ENCODE measurements at places on chromosomes 13 and 19.

GRCh38 chr13:47250146-47250545, 353.3 kb upstream of the HTR2A start:
- no peak for DNase-seq

DNA sequence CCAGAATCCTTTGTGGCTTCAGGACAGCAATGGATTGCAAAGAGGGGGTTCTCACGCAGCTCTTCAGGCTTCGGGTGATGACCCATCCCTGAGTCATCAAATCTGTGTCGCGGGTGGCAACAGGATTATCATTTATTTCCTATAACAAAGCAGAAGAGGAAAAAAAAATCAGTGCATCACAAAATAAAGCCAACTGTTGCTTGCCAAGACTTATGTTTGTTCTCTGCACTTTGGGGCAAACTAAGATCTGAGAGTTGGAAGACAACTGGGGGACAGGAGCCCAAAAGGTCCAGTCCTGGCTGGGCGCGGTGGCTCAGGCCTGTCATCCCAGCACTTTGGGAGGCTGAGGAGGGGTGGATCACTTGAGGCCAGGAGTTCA, 6.4 kb downstream of the GNA15 start:
- peak; percentile 89 for DNase-seq

DNA sequence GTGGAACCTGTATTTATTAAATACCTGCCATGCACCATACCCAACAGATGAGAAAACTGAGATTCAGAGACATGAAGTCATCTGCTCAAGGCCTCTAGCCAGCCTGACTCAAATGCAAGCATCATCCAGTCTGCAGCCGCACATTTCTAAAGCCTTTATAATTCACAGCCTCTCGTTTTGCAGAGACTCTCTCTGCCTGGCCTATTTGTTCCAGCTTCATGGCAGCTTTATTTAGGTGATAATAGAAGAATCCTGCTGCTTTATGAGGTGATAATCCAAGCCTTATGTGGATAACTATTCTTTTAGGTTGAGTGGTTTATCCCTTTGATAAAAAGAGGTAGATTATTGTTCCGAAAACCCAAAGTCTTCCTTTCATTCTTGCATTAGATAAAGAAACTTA, 58.4 kb downstream of the OXGR1 start:
- no peak for DNase-seq

DNA sequence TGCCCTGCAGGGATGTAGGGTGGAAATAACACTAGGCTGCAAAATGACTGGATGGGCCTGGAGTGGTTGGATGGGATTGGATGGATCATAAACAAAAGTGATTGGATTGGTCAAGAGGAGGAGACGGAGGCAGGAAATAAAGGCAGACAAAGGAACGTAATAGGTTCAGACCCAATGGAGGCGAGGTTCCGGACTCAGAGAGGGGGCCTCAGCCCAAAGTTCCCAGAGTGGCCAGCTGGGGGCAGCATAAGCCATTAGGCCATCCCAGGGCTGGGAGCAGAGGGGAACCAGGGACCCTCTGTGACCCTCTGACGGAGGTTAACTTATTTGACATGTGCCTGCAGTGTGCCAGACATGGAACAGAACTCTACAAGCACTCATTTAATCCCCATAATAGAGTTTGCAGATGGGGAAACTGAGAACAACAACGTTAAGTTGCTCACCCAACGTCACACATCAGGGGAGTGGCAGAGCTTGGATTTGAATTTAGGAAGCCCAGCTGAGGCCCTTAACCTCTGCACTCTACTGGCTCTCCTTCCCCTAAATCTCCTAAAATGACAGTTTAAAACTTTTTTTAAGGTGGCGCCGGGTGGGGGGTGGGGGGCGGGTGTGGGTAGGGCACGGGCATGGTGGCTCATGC, 15.3 kb upstream of the MAP1S start:
- DNase-seq, result peak; percentile 65

DNA sequence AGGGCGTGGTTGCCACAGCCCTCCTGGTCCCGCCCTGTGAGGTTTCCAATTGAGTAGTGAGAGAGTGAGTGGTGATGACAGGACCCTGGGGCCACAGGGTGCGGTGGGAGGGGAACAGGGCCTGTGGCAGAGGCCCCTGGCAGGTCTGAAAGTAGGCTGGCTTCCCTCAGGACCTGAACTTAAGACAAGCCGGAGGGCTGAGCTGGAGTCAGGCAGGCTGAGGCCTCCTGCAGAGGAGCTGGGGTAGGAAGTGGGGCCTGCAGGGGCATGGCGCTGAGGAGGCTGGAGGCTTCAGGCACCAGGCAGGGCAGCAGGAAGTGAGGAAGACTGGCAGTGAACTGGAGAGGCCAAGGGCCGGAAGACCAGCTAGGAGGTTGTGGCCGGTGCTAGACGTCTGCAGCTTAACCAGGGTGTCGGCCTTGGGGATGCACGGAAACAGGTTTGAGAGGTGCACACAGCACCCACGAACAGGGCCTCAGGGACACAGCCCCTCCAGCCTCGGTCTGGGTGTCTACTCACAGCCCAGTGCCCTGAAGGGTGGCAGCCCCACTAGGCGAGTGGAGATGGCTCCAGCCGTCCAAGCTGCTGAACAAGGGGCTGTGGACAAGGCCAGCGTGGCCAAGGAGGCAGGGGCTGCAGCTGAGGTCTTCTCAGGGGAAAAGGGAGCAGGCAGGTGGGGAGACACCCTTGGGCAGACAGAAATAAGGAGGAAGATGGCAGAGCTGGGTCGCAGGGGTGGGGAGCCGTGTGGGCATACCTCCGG, 17.8 kb downstream of the POP4 start:
- no peak for DNase-seq

GRCh38 chr13:82772816-82773215, 1109.5 kb downstream of the SLITRK1 start:
- DNase-seq, result peak; percentile 42

DNA sequence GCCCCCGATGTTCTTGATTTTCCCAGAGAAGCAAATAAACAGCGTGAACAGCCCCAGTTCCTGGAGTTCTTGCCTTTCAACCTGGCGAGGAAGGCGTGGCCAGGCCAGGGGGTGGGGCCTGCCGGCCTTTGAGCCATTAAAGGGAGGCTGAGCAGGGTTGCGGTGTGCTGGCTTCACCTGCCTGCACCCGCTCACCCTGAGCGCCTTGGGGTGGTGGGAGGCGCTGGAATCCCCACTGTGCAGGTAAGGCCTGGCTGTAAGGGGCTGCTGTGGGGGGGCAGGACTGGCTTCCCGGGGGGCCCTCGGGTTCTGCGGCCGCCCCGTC, 2.7 kb upstream of the MISP start:
- DNase-seq, result no peak

- DNase-seq, result peak; percentile 64
Measured at GRCh38 chr19:9836021-9836420, 903 bp downstream of the PIN1 start.

DNA sequence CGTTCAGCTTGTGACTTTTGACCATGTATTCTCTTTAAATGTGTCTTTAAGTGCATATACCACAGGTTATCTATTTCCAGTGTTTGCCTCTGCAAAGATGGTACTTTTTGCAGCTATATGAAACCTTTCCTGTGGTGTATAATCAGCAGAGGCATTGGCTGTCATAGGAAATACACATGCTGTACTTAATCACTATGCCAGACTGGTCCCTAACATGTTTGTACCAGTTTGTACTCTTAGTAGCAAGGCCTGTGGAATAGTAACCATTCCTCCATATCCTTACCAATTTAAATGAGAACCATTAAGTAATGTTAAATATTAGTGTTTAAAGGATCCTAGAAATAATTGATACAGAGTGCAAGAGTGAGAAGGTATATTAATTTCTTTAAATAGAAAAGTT, 69.8 kb downstream of the CDK8 start:
- DNase-seq, result no peak

Measured in EH (cell line).